ENCODE measurements at places on chromosomes 5 and 9.
A peak's percentile ranks its signal among the peaks of the same experiment; 100 is the strongest.

DNA sequence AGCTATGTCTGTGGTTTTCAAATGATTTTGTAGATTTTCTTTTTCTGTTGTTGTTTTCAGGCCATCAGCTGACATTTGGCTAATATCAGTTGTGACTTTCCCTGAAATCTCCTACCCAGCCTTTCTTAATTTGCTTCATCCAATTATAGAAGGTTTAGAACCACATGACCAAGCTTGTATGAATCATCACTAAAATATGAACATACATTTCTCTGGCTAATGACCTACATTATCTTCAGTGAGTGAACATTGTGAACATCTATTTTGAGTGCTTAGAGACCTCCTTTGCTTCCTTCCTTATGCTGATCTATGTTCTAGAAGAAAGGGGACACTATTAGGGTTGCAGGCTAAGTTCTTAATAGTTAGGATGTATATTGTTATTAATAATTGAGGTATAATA is 532.5 kb downstream of the RAB3C start:
- DNase-seq: no peak

DNA sequence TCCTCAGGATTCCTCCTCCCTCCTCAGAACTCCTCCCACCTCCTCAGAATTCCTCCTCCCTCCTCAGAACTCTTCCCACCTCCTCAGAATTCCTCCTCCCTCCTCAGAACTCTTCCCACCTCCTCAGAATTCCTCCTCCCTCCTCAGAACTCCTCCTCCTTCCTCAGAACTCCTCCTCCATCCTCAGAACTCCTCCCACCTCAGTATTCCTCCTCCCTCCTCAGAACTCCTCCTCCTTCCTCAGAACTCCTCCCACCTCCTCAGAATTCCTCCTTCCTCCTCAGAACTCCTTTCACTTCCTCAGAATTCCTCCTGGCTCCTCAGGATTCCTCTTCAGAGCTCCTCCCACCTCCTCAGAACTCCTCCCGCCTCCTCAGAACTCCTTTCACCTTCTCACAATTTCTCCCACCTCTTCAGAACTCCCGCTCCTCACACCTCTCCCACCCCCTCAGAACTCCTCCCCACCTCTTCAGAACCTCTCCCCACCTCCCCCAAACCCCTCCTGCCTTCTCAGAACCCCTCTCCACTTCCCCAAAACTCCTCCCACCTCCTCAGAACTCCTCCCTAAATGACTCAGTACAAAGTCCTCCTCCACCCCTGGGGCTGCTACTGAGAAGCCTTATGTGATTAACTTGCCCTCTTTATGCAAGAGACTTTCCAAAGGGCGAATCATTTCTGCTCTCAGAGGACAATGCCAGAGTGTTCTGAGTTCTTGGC is 23.2 kb downstream of the SLC46A2 start:
- peak; percentile 16 for DNase-seq

DNA sequence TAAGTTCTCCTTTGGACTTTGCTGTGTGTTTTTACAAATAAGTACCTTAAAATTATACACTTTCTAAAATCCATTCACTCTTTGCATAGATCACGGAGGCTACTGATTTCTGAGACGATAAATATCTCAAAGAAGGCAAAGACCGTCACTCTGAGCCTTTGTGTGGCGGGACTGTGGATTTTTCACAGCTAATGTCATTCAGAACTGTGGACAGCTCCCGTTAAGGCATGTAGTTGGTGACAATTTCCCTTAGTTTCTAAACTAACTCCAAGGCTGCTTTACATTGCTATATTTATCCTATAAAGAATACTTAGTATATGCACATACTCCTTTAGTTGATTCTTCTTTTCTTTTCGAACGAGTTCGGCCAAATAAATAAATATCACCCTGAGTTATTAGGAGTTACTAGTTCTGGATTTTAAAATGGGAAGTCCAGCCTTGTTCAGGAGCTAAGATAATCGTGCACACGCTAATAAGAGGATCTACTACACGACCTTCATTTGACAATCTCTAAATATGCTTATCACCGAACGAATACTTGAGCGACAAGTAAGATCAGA is 1.8 kb downstream of the HCN1 start:
- no peak for DNase-seq

DNA sequence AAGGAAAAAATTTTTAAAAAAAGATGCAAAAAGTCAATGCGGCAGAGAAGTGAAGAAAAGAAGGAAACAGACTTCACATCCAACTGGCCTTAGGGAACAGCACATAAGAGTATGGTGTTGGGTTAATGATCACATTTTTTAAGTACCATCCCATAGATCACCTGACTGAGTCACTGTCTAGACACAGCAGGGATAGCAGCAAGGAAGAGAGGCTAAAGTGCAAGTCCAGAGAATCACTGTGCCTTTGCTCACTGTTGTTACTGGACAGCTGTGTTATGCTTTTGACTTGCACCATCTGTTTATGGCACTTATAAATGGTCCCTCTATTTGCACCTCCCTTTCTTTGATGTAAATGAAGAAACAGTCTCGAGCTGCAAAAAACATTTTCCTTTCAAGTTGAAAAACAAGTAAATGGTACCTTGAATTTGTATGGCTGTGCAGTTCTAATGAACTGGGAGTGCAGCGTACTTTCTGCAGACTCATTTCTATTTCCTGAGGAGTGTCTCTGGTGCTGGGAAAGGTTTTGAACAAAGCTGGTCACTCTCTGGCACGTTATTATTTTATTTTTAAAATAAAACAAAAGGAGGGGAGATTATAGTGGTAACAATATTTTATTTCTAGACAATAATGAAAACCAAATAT is 84.2 kb downstream of the TRPM6 start:
- DNase-seq: no peak

- DNase-seq: no peak
These were observed 42.5 kb downstream of the PRRC2B start for GRCh38 chr9:131436376-131436775.

GRCh38 chr5:78405829-78406750 is 45.7 kb downstream of the SCAMP1 start:
- DNase-seq: no peak

GRCh38 chr5:10453545-10453944 is 11.9 kb downstream of the ROPN1L start:
- peak; percentile 25 for DNase-seq

DNA sequence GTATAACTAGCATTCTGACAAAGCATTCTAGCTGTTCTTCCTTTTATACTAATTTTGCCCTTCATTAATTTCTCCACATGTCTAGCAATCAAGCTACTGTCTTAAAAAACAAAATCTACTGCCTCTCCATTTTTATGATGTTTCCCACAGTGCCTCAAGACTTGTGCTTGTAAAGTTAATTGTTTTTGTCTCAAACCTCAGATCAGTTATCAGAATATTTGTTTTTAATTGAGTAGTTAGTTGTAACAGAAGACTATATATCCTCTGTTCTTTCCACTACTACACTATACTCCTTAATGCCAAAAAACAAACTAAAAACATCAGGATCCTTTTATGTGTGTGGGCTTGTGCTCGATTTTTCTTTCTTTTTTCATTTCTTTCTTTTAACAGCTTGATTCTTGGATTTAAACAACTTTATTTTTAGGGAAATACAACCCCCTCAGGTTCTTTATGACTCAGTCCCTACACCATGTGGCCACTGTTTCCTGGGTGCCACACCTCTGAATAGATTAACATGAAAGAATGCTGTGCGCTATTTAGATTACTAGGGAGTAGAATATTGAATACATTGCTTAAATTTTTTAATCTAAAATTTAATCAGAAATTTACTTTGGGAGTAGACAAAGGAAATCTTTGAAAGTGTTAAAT is 1.2 kb downstream of the ASPN start:
- DNase-seq: no peak

- no peak for DNase-seq
These were observed 217.3 kb upstream of the IL12B start for GRCh38 chr5:159547466-159548195.

DNA sequence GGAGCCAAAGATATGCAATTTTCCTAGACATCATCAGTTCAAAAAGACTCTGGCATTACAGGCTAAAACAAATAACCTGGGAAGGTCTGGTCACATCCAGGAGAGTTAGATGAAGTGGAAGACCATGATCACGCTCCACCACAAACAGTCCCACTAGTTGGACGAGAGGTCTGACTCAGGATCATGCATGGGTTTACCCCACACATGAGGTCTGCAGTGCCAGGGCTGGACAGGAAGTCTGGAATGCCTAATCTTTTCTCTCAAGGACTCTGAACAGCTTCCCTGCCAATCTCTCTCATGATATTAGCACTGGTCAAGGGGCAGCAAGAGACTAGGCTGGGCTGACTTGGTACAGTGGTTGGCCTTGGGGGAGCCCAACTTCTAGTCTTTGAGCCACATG is 7.1 kb downstream of the PRUNE2 start:
- no peak for DNase-seq

DNA sequence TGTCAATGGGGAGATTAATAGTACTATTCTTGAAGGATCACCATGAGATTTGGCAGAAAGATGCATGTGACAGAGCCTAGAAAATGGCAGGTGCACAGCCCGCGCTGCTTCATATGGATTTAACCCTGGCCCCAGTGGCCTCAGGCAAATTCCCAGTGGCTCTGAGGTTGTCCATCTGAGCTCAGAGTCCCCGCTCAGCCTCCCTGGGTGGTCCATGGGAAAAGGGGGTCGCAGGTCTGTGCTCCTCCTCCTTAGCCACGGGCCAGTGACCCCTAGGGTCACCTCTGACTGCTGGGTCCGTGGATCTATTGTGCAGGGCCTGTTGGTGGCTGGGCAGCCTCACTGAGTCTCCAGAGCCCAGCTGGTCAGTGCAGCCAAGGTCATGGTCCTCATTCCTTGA is 93.3 kb upstream of the BOD1 start:
- DNase-seq: no peak

DNA sequence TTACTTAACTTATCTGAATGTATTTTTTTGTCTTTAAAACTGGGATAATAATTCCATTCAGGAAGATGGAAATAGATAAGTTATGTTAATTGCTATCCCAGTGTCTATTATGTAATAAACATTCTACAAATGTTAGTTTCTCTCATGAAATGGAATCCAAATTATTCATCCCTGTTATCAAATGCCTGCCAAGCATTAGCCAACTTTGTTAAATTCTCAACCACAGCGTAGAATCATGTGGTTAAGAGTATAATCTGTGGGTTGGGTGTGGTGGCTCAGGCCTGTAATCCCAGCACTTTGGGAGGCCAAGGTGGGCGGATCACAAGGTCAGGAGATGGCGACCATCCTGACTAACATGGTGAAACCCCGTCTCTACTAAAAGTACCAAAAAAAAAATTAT is 912.9 kb upstream of the SEMA6A start:
- no peak for DNase-seq

- no peak for DNase-seq
These were observed 375.5 kb downstream of the CDH9 start for GRCh38 chr5:26662806-26663360.
